Activated CD8-positive, alpha-beta memory T cell treated with anti-CD3 and anti-CD28 coated beads for 4 hours (primary cell): ENCODE measurements at places on chromosomes 13 and 19.
A peak's percentile ranks its signal among the peaks of the same experiment; 100 is the strongest.

DNA sequence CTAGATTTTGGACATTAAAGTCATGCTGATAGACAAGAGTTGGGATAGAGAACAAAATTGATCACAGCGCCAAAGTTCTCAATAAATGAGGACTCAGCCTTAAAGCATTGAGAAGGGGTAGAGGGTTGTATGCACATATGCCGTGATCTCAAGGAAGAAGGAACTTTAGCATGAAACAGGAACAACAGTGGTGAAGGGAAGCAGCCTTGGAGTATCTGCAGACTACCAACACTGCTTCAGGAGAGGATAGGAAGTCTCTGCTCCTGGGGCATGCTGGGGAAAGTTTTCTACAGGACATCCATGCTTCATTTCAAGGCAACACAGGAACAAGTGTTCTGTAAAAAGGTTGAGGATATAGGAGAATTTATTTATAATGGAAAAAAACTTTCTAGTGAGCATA, 111.9 kb upstream of the MLNR start:
- no peak for DNase-seq

GRCh38 chr13:99998261-99998660, 16.7 kb downstream of the ZIC2 start:
- DNase-seq, result no peak

DNA sequence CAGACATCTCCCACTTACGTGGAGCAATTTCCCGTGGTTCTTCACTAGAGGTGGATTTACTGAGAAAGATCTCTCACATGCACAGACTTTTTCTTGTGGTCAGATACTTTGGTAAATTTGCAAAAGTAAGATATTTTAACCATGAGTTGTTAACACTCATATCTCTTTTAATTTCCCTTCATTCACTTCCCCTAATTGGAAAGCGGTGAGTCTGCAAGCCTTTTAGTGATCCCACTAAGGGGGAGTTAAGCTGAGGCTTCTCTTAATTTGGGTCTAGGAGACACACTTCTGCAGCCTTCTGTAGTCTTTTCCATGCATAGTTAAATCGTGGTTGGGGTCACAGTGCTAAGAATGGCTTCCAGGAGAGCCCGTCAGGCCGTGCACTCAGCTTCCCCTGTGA, 30.7 kb upstream of the SERPINE3 start:
- DNase-seq, result no peak

- DNase-seq, result no peak
Observed at GRCh38 chr19:39823686-39824085, 10.3 kb downstream of the DYRK1B start.

DNA sequence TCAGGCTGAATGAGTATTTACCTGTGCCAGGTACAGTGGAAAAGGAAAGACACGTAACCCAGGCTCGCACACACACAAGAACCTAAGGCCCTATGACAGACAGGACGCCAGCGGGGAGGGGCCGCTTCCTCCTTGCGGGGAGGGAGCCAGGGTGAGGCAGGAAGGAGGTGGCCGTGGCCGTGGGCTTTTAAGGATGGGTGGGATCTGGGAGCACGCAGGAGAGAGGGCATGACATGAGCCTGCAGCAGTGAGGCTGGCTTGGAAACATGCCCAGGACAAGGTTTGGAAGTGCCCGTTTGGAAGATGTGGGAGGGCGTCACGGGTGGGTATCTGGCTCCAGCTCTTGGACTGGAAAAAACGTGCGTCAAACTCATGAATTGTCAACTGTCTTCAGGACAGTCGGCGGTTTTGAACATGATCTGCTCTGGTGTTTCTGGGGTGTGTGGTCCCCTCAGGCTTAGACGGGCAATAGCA, 20.1 kb downstream of the SH3GL1 start:
- DNase-seq, result peak; percentile 30

DNA sequence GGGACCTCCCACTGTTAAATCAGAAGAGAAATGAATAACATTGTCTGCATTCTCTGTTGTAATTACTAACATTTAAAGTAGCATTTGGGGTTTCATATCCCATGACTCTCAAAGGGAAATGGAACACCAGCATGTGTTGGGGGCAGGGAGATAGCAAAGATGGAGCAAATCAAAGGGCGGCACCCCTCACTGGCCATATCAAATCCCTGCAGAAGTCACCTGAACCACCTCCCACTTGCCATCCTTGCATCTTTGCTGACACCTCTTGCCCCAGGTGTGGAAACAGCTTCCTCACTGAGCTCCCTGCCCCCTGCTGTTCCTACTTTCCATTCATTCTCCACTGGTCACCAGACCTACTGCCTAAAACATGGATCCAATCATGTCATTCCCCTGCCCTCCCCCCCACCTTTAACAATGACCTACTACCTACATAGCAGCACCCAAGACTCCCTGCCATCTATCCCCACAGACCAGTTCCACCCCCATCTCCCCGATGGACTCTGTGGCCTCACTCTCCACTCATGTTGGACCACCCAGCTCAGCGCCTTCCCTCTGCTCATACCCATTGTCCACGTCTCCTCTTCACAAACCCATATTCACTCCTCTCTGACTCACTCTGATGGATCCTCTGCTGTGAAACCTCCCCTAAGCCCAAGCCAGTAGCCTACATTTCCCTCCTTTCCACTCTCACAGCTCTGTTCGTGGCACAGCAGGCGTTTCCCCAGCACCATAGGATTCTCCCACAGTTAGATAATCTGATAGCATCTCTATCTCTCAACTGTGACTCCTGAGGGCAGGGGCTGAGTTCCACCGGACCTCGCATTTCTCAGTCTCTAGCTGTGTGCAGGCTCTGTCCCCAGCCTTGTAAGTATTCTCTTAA, 55.9 kb downstream of the DLEU7 start:
- DNase-seq, result no peak

DNA sequence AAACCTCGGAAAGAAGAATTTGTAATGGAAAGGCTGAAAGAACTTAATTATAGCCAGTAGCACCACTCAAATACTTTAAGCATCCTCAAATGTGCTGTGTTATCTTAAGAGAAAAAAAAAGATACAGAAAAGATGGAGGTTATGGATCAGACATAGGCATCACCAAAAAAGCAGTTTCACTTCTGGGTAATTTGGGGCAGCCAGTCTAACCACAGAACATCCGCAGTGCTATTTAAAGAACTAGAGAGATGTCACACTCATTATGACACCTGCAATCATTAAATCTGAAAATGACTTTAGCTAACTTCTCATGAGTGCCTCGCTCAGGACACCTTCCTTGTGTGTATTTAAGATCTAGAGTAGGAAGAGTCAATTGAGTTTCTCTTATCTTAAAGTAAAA, 211.8 kb downstream of the RBM26 start:
- no peak for DNase-seq

GRCh38 chr13:45847554-45848224, 3.9 kb downstream of the SIAH3 start:
- no peak for DNase-seq

GRCh38 chr19:56101746-56102535, 19.2 kb downstream of the ZNF787 start:
- no peak for DNase-seq

DNA sequence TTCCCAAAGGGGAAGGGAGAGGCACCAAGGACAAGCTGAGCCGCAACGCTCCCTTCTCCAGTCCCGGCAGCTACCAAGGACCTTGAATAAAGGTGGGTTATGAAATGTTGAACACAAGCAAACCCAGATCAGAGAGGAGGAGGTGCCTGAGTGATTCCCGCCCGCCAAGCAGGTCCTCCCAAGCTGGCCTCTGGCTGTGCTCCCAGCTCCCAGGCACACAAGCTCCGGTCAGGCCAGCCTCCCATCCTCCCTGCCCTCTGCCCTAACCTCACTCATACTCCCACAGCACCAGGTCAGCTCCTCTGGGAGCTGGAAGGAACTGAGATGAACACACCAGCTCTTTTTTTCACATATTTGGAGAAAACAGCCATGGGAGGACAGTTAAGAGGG, 3.7 kb downstream of the NAPA start:
- DNase-seq, result no peak

DNA sequence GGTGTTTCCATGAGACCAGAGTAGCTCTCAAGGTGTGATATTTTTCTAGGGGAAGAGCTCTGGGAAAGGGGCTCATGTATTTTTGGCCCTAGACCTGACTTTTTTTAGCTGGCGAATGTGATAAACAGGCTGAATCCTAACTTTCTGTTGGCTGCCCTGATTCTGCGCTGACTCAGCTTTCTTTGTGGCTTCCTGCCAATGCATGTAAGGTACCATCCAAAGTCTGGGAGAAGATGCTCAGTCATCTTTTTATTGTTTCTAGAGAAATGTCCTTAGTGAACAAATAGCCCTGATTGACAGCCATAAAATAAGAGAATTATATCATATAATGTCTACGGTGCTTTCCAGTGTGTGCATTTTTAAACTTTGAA, 113.6 kb upstream of the MBNL2 start:
- DNase-seq, result no peak

- no peak for DNase-seq
Observed at GRCh38 chr19:13089139-13089856, 13.4 kb downstream of the LYL1 start.

DNA sequence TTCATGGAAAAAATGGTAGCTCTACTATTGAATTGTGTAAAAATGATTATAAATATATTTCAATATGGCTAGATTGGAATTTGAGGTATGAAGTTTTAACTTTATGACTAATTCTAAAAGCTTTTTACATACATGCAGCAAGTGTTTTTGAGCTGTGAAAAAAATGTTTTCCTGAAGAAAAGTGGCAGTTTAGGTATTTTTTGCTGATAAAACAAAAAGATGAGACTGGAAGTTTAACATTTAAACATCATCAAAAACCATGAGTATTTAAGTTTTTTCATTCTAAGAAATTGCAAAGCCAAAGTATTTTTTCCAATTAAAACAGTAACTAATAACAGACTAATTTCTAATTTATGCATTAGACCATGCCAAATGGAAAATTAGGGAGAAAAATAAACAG, 751.1 kb downstream of the FGF9 start:
- no peak for DNase-seq

DNA sequence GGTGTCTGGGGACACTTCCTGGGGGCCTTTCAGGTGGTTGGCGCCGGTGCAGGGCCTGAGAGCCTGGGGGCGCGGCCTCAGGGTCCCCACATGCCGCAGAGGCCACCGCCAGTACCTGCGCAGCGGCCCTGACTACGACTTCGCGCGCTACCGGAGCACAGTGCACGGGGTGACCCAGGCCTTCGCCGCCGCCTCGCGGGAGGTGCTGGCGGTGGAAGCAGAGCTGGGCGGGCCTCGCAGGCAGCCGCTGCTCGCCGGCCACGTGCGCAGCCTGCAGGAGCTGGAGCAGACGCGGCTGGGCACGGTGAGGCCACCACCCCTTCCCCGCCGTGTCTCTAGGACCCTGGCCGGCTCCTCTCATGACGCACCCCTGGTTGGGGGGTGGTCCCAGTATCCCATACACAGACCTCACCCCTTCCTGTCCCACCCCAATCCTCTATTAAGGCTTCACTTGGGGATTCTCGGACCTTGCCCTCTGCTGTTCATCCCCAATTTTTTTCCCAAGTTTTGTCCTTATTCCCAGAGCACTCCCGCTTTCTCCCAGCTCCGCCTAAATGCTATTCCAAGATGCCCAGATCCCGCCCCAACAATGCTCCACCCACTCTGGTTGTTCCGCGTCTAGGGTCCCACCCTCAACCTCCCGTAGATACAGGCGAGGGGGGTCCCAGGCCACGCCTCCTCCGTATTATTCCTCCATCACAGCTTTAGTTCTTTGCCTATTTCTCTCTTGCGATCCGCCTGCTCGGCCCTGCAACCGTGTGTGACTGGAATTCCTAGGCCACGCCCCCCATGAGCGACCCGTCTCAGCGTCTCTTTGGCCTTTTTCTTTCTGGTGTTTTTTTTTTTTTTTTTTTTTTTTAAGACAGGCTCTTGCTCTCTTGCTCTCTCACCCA, 1.0 kb downstream of the REX1BD start:
- peak; percentile 37 for DNase-seq

DNA sequence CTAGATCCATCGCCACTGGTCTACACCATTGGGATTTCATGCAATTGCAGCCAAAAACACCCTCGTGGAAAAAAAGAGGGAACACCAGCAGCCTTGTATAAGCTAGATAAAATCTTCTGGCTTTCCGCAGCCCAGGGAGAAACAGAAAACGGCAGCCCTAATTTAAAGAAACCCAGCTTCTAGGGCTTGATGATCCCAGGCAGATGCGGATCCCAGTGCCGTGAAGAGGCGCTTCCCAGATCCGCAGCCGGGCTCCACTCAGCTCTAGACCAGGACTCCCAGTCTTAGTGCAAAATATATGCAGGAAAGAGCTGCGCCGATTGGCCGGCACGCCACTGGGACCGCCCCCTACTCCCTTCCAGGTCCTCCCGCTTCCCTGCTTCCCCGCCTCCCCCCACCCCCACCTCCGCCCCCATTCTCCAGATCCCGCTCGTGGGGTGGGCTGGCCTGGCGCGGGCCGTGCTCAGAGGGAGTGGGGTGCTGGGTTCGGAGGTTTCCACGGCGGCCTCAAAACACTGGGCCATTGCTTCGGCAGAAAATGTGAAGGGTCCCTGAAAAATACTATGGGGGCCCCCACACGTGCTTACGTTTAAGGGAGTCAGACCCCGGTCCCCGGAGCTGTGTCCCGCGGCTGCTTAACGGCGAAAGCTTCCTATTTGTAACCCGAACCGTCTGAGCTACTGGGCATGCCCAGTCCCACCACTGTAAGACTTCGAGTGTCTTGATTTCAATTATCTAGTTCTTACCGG, 63.1 kb downstream of the SERP2 start:
- peak; percentile 5 for DNase-seq

DNA sequence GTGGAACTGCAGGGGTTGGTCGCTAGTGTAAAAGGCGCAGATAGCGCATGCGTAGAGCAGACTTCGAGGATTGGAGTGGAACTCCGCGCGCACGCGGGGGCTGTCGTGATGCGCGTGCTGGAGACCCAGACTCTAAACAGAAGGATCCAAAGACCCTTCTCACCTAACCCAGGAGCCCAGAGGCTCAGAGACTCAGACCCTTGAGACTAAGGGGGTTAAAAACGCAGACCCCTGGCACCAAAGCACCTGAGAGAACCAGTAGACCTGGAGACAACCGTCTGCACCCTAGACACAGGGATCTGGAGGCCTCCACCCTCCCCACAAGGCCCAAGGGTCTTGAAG, 567 bp upstream of the CTU1 start:
- no peak for DNase-seq

- no peak for DNase-seq
Observed at GRCh38 chr13:39132286-39133230, 94.3 kb downstream of the NHLRC3 start.

DNA sequence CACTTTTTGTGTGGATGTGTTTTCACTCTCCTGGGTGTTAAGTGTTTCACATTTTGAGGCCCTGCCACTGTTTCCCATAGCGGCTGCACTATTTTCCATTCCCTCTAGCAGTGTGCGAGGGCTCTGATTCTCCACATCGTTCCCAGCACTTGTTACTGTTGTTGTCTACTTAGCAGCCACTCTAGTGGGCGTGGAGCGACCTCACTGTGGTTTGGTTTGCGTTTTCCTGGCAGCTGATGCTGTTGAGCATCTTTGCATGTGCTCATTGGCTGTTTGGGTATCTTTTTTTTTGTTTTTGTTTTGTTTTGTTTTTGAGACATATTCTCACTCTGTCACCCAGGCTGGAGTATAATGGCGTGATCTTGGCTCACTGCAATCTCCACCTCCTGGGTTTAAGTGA, 14.4 kb downstream of the NAXD start:
- no peak for DNase-seq

- DNase-seq, result no peak
Observed at GRCh38 chr13:19597523-19597922, 35.9 kb upstream of the MPHOSPH8 start.

GRCh38 chr19:13782537-13782936, 8.3 kb downstream of the C19orf53 start:
- no peak for DNase-seq
